ENCODE measurements at places on chromosomes 11 and 22.

GRCh38 chr11:99376463-99376862 lies 355.7 kb downstream of the CNTN5 start:
- no peak for DNase-seq

DNA sequence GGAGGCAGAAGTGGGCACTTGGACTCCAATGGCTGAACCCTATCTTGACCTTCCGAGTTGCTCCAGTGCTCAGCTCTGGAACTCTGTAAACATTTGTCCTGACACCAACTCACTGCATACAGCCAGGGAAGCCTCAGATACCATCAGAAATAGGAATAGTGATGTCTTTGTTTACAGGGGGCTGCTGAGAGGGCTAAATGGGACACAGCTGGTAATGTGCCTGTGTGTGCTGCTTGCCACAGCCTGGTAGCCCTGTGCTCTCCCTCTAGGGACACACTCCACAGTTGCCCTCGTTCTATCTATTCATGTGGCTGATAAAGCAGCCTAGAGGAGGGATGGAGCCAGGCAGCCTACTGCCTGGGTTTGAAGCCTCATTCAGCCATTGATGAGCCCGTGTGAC lies 559.8 kb downstream of the MIAT start:
- no peak for DNase-seq

- no peak for DNase-seq
Observed at GRCh38 chr11:83392556-83392955, 106.4 kb upstream of the CCDC90B start.

DNA sequence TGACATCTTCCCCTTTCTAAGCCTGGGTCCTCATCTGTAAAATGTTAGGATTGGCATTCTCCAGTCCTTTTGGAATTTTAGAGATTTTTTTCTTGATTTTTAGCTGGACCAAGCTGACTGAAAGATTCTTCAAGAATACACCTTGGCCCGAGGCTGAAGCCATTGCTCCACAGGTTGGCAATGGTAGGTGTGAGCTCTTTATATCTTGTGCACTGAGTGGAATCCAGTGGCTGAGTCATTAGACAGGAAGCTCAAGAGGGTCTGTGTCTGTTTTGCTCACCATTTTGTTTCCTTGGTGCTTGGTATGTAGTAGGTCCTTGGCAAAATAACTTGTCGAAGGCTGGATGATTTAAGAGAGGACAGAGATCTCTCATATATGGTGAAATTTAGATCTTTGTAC lies 6.2 kb downstream of the EIF3L start:
- DNase-seq, result no peak

GRCh38 chr11:16789560-16790485 lies 51.4 kb downstream of the C11orf58 start:
- DNase-seq, result no peak

GRCh38 chr22:42560381-42560780 lies 6.6 kb downstream of the SERHL2 start:
- DNase-seq, result no peak

DNA sequence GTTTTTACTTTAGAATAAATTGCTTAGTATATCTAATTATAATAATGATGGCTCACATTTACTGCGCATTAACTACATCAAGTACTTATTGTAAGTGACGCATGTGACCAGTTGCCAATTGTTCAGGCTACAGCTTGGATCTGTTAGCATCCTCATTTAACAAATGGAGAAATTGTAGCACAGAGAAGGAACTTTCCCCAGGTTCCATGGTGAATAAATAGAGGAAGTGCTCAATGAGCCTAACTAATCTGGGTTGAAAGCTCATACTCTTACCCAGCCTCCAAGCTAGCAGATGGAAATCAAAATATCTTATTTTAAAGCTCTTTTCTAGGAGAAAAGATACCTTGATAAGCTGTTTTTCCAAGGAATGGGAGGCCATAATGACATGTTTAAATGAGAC lies 19.8 kb downstream of the MMP27 start:
- DNase-seq, result no peak

GRCh38 chr11:71490731-71491390 lies 36.2 kb upstream of the KRTAP5-7 start:
- DNase-seq, result no peak

DNA sequence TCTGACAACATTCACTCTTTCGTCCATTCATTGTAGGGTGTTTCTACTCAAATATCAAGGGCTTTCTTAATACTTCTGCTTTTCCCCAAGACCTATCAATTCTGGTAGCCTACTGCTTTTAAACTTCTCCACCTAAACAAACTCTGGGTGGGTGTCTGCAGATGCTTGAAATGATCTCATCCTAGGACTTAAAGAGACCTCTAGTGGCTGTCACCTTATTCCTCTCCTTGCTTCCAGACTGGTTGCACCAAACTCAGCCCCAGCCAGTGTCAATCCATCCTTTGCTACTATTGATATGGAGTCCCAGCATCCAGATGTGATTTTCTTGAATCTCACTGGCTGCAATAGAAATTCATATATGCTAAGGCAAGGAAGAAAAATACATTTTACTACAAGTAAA lies 274.7 kb downstream of the NXPE2 start:
- DNase-seq, result no peak

DNA sequence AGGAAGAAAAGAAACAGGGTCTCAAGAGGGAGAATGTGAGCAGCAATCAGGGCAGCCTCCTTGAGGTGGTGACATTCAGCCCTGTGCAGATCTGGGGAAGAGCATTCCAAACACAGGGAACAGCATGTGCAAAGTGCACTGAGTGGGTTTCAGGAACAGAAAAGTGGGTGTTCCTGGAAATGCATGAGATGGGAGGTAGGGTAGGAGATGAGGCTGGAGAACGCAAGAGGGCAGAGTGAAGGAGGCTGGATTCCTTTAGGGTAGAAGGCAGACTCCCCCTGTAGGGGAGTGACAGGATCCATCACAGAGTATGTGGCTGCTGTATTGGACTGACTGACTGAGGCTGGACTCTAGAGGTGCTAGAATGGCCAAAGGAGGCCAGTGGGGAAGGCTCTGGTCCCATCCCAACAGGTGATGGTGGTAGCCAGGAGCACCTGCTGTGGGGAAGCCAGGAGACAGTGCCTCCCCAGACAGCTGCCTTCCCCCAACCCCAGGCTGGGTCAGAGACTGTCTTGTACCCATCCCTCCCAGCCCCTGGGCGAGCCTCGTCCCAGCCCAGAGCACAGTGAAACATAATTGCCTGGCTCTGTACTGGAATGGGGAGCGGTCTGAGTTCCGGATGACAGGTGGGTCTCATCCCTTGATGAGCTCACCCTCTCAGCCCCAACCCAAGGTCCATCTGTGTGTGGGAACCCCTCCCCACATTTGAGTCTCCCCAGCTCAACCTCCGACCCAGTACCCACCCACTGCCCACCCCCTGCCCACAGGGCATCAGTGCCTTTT lies 419.4 kb downstream of the MN1 start:
- no peak for DNase-seq

- DNase-seq, result no peak
Observed at GRCh38 chr11:78197816-78198215, 9.1 kb downstream of the USP35 start.

DNA sequence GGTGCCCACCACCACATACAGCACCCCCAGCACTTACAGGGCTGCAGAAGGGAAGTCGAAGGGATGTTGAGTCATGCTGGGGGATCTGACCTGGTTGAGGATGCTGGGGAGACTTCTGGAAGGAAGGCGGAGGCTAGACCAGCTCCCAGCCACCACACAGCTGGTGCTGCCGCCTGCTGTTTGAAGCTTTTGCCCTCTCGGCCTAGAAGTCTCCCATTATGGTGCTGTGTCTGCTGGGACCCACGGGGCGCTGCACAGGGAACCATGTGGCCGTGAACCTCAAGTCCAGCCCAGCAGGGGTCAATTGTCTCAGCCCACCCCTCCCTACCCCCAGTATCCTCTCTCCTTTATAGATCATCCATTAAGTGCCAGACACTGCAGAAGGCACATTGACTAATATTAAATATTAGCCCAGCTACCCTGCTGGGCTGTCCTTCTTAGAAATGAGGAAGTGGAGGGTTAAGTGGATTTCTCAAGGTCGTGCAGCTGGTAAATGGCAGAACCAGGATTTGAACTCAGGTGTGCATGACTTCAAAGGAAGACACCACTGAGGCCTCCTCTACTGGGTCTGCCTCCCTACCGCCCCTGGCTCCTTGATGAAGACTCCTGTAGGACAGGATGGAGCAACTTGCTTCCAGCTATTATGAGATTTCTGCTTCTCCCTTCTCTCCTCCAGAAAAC lies 49.7 kb downstream of the CYTH4 start:
- DNase-seq, result no peak

- DNase-seq, result no peak
Observed at GRCh38 chr11:126808296-126808695, 192.3 kb downstream of the KIRREL3 start.

GRCh38 chr11:60657888-60658287 lies 41.5 kb upstream of the MS4A8 start:
- no peak for DNase-seq

GRCh38 chr11:70494559-70495350 lies 96.4 kb downstream of the CTTN start:
- DNase-seq, result no peak

DNA sequence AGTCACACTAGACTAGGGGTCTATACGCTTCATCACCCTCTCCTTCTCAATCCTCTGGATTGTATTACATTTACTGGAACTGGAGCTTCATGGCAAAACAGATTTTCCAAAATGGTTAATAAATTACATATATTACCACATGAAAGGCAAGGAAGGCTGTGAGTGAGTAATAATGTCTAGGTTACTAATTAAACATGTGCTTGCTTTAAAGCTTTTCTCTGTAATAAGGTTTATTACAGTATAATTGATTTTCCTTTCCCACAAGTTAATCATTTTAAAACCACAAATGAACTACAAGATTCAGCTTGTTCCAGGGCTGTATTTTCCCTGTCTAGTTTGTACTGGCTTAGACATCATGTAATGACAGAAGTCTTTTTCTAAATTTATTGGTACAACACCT lies 25.6 kb downstream of the MMP13 start:
- DNase-seq, result no peak

DNA sequence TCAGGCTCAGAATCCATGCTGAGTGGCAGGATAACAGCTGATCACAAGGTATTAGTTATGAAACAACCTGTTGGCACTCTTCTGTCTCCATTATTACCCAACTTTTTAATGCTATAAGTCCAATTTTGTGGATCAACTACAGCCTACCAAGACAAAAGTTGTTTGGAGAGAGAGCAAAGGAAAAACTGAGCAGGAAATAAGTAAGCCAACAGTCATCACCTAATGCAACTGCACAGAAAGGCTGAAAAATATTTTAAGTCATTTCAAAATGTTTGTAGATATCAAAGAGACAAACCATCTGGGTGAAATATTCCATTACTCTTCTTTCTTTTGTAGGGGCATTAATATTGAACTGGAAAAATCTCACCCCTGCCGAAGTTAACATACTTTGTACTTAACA lies 41.6 kb downstream of the FDX1 start:
- no peak for DNase-seq

DNA sequence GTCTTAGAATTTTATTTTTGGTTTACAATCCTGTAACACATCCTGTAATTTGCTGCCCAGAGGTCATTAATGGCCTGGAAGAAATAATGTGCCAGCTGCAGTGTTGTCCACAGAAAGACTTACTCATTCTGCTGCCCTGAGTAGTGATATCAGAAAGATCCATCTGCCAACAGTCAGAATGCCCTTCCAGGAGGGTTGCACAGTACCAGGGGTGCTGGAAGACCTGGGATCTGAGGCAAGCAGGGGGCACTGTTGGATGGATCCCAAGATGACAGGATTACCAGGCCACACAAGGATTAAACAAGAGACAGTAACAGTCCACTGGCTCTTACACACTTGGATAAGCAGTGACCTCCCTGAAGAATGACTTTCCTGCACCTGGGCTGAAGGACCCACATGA lies 93.8 kb upstream of the TOP3B start:
- DNase-seq, result no peak

DNA sequence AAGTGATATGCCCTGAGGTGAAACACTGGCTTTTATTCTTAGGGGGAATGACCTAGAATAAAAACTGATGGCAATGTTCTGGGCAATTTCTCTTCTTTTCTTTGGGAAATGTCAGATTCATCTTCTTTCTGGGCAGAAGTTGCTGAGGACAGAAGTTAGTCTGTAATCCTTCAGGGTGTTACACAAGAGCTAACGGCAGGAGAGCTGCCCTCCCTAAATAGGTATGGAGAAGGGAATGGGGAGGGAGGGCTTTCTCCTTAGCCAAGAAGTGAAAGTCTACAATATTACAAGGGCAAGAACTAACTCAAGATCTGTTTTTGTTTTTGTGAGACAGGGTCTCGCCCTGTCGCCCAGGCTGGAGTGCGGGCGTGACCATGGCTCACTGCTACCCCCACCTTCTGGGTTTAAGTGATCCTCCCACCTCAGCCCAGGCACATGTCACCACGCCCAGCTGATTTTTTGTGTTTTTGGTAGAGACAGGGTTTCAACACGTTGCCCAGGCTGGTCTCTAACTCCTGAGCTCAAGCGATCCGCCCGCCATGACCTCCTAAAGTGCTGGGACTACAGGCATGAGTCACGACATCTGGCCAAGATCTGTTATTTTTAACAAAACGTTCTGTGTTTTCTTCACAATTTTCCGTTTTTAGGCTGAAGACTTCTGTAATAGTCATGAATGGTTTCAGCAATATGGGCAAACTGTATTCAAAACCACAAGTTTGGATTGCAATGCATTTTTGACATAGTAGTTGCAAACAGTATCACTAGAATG lies 7.2 kb downstream of the PIWIL4 start:
- DNase-seq, result no peak

Data from stimulated activated naive CD4-positive, alpha-beta T cell (primary cell).